ENCODE measurements at places on chromosomes 4 and X.

DNA sequence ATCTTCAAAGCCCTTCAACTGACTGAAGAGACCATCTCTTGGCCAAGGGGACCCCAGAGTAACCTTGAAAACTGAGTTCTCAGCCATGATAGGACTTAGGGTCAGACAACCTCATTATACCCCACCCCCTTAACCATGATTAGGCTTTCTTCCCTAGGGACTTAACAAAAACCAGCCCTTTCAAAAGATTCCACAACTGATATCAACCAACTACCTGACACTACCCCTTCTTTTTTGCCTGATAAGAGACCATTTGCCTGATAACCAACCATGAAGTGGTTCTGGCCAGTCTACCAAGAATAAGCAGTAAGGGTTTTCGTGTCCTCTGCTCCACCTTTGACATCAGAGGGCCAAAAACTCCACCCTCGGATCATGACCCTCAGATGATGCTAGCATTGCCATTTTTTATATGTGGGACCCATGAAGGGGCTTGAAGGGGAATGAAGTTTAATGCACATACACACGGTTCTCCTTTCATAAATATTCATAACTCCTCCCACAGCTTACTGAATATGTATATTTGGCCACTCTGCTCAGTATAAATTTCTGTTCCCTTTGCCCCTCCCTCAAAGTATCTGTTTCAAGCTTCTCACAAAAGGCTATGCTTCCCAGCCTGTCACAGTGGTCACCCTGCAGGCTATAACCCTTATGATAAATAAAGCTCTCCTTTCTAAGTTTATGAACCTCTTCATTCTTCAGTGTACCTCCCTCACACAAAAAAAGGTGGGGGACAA lies 12.3 kb downstream of the TBCK start:
- no peak for DNase-seq

DNA sequence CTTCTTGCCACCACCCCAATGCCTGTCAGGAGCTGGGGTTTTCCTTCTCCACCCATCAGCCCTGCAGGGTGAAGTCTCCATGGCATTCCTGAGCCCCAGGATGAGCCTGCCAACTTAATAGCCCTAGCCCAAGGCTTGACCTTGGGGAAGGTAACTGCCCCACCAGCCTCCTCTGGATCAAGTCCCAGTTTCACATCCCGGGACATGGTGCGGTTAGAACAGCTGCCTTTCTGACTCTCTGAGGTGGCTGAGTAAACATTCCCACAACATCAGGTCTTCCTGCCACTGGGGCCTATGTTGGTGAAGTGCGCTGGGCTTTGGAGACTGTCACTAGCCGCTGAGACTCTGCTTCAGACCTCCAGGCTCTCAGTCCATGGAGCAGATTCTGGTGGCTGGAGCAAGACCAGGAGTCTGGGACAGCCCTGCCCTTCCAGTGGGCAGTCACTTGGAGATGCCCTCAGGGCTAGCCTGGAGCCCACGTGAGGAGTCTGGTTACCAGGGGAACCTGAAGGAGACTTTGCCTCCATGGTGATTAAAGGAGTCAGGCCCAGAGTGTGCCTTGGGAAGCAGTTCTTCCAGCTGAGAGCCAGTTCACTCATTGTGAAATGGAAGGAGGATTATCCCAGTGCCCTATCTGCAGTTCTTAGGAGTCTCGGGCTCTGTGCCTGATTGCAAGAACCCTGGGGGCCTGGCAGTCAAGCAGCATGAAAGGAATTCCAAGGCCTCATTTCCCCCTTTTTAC lies 56.8 kb downstream of the SMIM20 start:
- no peak for DNase-seq

DNA sequence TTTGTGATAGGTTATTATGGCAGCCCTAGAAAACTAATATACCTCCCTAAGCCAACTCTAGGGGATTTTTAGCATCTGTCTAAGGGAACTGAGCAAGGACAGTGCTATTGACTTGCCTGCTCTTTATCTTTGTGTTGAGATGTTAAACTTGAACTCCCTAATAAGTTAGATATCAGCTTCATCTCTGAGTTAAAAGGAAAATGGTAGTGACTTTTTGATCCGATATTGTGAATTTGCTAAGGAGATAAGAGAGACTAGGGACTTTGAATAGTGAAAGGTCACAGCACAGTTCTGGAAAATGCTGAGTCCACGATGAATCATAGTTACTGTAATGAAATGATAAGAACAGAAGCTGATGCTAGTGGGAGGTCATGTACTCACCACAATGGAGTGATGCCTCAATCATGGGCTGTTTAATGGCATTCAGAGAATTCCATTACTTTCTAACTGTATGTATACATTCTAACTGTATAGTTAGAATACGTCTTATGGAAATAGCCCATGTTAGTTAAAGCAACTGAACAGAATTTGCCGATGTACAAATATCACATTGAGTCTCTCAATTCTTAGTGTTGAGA lies 147.2 kb downstream of the GLRA3 start:
- no peak for DNase-seq

GRCh38 chrX:38661561-38661960 lies 100.2 kb downstream of the TSPAN7 start:
- no peak for DNase-seq

DNA sequence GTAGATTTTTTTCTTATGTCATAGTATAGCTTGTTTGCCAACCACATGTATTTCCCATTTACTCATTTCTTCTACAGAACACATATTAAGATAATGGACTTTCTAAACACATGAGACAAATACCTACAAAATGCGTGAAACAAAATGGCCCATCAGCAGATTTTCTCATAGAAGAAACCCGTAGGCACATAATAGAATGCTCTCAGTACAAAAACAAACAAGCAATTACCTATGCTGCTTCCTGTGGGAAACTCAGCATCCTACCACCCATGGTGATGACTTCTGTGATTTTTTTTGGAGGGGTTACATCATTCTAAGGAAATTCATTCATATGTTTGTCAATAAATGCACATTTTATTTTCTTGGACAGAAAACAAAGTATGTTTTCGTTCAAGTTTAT lies 343.6 kb downstream of the SPRY1 start:
- no peak for DNase-seq

DNA sequence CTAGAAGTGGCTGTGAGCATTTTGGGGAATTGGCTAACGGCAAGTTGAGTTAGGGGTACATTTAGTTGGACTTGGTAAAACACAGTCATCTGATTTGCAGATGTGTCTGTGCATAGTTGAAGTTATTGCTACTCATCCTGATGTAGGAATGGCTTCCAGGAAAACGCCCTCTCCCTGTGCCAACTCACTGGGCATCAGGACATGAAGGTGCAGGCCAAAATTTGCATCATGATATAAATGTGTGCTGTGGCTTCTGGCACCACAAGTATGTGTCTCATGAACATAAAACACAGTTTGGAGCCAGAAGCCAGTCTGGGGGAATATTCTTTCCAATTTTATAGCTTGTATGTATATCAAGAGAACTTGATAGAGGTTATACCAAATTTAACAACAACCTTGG lies 54.2 kb upstream of the CBR4 start:
- DNase-seq = peak; percentile 28

- DNase-seq = no peak
Measured at GRCh38 chrX:19557822-19558221, 42.5 kb upstream of the MAP3K15 start.

DNA sequence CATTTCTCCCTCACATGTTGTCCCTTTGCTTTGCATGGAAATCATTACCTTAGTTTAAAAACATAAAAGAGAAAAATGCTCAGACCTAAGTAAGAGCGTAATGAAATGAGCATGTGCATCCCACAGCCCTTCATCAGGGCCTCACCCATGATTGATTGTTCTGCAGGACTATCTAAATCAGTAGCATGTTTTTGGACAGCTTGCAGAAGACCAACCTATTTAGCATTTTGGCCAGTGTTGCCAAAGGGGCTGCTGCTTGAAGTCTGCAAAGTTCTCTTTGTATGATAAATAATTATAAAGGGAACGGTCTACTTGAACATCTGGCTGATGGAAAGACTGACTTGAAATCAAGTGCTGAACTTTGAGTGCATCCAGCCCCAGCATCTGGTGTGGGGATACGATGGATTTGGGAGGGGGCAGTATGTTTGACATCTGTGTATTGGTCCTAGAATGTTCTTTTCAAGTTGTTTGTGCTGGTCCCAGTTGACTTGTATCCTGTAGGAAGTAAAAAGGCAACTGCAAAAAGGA lies 76.1 kb upstream of the LIMCH1 start:
- DNase-seq = no peak

DNA sequence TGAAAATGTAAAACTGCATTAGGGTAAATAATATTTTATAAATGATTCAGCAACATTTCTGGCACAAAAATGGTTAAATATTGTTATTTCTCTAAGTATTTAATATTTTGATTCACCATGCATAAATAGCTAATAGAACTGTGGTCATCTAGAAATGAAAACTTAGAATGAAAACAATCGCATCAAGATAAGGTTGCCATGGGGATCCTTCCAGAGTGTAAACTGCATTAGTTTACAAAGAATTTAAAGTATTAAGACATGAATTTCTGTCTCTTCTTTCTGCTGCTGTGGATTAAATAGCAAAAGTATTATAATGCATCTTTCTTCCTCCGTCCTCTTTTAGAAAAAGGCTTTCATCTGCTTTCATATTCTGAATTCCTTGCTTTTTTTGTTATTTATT lies 1064.6 kb upstream of the SLIT2 start:
- no peak for DNase-seq

- DNase-seq = no peak
Measured at GRCh38 chrX:101257448-101258258, 33.5 kb downstream of the TAF7L start.

GRCh38 chr4:174490451-174490961 lies 31.8 kb downstream of the HPGD start:
- no peak for DNase-seq

DNA sequence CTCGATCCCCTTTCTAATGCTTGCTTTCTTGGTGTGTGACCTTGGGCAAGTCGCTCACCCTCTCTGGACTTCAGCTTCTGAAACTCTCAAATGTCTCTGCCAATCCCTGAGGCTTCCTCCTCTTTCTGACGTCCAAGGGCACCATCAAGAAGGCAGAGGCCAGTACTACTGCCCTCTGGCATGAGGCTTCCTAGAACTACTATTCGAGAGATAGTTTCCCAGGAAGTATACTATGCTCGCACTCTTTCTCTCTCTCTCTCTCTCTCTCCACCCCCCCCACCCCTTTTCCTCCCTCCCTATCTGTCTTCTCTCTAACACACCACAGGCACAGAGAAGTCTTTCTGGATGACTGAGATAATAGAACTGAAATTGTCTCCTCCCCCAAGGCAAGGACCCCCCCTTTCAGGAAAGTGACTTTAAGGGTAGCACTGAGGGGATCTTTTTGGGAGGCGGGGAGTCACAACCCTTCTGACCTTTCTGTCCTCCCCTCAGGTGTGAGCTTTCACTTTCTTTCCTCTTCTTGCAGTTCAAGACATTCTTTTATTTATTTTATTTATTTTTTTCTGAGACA lies 20.0 kb upstream of the BCOR start:
- DNase-seq = no peak

DNA sequence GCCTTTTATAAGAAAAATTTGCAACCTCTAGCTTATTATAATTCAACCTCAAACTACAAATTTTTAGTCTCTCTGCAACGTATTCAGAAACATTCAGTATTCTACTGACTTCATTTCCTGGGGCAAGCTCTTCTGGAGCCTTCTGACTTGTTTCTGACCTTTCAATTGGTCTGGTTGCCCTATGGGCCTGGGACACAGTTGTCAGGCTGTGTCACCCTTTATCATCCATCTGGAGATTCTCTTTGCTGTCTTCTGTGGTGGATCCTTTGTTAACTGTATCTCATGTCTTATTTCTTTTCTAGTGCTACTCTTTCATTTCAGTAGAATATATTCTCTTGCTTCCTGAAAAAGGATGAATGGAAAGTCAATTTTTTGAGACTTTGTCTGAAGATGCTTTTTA lies 55.1 kb upstream of the PGRMC2 start:
- no peak for DNase-seq

DNA sequence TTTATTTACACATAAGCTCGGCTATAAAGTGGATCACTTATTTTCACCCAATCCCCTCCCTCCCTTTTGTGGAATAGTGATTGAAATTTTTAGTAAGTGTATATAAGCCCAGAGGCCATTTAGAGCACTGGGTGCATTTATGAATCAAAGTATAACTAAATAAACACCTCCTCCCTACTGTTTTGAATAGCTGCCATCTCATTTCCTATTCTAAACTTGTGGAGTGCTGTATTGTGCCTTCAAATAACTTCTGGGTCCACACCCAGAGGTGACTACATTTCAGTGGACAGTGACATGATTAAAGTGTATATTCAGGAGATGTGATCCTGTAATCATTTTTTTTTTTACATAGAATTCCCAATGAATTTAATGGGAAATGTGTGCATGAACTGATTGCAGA lies 104.9 kb downstream of the TEX13C start:
- no peak for DNase-seq

DNA sequence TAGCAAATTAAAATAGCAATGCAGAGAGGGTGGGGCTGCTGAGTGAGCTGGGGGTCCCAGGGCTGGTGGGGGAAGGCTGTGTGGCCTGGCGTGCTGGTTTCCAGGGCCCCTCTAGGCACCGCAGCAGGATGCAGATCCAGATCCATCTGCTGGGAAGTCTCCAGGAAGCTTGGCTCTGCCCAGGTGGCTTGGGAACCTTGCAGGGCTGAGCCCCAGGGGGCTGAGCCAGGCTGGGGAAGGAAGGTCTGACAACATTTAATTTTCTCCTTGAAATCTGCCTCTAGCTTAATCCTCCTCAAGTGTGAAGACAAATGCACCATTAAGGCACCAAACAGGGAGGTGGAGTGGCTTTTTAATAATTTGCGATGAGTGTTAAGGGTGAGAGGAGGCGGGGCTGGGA lies 31.7 kb downstream of the SORCS2 start:
- DNase-seq = no peak

GRCh38 chr4:124111411-124111810 lies 601.1 kb downstream of the ANKRD50 start:
- DNase-seq = no peak

- no peak for DNase-seq
Measured at GRCh38 chrX:153970357-153971123, 1.1 kb downstream of the HCFC1 start.

- DNase-seq = no peak
Measured at GRCh38 chr4:82624819-82625218, 63.0 kb upstream of the TMEM150C start.

- no peak for DNase-seq
Measured at GRCh38 chr4:151227731-151228130, 49.2 kb upstream of the PRSS48 start.

DNA sequence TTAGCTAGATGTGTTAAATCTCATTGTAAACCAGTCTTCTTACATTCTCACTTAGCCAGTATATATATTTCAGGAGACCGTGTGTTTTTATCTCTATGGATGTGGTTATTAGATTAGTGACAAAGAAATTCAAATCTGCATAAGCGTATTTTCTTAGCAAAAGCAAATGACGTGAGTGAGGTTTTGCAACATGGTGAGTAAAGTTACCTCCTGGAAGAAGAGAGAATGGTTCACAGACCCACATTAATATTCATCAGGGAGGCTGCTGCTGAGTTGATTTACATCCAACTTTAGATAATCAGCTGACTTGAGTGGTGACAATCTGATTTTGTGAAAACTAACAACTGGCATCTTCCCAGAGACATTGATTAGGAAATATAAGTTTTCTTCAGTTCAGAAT lies 589.9 kb upstream of the GALNT7 start:
- no peak for DNase-seq

GRCh38 chr4:145625677-145626622 lies 6.8 kb downstream of the MMAA start:
- no peak for DNase-seq

- DNase-seq = peak; percentile 77
Measured at GRCh38 chr4:129095811-129096454, at the start of gene C4orf33. TSS of gene C4orf33 (plus strand) at chr4:129096152. CDS start at chr4:129102611, 6,459 bp downstream.

All from NCI-H526 treated with DMSO at 0.1 percent for 48 hours (cell line).